ENCODE measurements at places on chromosomes 7 and 10. TPM values are rescaled to one million over a fixed set of nuclear protein-coding genes. Genes with fewer than 3 reads are reported as not detected.

Gene PAX4
- polyA plus RNA-seq, result not detected

Gene NEURL1
- polyA plus RNA-seq, result 0.34 TPM

Gene AMPH
- not detected for polyA plus RNA-seq

Gene IL2RA
- 1.8 TPM for polyA plus RNA-seq

Gene FAM25G
- not detected for polyA plus RNA-seq

Gene DRGX
- polyA plus RNA-seq, result not detected

Gene RAPGEF5
- polyA plus RNA-seq, result 2.6 TPM

Gene AKR1C3
- polyA plus RNA-seq, result 1.6 TPM

Gene MACC1
- polyA plus RNA-seq, result 1.3 TPM

Gene C10orf95
- 0.73 TPM for polyA plus RNA-seq

Gene LBX1
- not detected for polyA plus RNA-seq

Gene TFPI2
- polyA plus RNA-seq, result not detected

Gene IFIT1B
- not detected for polyA plus RNA-seq

Gene CYP2E1
- not detected for polyA plus RNA-seq

Gene RBP4
- polyA plus RNA-seq, result not detected

Gene DLX6
- polyA plus RNA-seq, result not detected

Gene IKZF1
- polyA plus RNA-seq, result 127 TPM

Gene GHRHR
- polyA plus RNA-seq, result not detected

Gene ANKRD30A
- polyA plus RNA-seq, result not detected

Gene IPMK
- 4.8 TPM for polyA plus RNA-seq

Gene BTBD16
- not detected for polyA plus RNA-seq

Gene MEOX2
- polyA plus RNA-seq, result not detected

Gene ADARB2
- polyA plus RNA-seq, result 0.12 TPM

Gene MINDY3
- polyA plus RNA-seq, result 2.8 TPM

Gene GRID1
- polyA plus RNA-seq, result not detected

Gene LAMTOR4
- polyA plus RNA-seq, result 470 TPM

Gene CNPY1
- not detected for polyA plus RNA-seq

Gene TRIM50
- polyA plus RNA-seq, result not detected

Gene TAX1BP1
- polyA plus RNA-seq, result 105 TPM

Gene CALCR
- polyA plus RNA-seq, result not detected

Gene CPEB3
- polyA plus RNA-seq, result 2.5 TPM

Gene SPDYE6
- 0.41 TPM for polyA plus RNA-seq

Gene ACTL6B
- polyA plus RNA-seq, result not detected

Gene IGF2BP3
- not detected for polyA plus RNA-seq

Gene PLAC9
- not detected for polyA plus RNA-seq

Gene DOCK1
- not detected for polyA plus RNA-seq

Gene SH2D4B
- not detected for polyA plus RNA-seq

Gene PRSS1
- not detected for polyA plus RNA-seq
